ENCODE measurements at places on chromosomes 3 and 15.

DNA sequence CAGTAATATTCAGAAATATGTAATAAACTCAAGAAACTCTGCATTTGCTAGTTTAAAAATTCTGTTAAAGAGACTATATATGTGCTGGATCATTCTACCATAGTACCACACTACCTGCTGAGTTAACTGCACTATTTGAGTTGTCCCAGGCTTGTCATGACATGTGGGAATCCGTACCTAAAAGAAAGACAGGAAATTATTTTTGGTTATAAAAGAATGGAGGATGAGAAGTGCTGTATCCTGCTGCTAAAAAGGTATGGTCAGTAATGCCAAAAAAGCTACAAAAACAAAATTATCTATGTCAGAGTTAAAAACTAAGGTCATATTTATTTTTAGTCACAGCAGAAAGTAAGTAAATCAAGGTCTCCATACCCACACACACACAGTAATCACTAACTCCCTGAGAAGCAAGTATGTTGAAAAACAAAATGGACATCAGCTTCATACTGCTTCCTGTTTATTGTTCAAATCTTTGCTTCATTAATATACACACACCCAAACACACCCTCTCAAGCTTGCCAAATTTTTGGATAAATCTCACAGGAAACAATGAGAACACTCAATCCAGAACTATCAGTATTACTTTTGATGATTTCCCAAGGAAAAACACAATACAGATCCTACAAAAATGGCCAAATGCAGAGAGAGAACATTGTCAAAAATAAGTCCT lies 33.7 kb downstream of the DENND6A start:
- DNase-seq: no peak

GRCh38 chr3:47006145-47006651 lies 26.7 kb downstream of the NBEAL2 start:
- DNase-seq: no peak

DNA sequence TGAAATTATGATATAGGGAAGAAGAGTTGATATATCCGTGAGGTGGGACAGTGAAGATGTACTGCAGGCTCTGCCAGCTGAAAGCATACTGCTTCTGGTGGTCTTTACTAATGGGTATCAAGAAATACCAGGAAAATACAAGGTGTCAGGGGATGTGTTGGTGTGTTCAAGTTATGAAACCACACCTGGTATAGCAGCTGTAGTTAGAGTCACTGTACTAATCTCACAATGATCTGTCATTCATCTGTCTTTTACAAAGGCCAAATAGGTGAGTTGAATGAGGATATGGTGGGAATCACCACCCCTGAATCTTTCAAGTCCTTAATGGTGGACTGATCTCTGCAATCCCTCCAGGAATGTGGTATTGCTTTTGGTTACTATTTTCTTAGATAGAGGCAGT lies 152.7 kb downstream of the NFKBIZ start:
- DNase-seq: no peak

GRCh38 chr3:77134769-77135168 lies 94.9 kb downstream of the ROBO2 start:
- no peak for DNase-seq

DNA sequence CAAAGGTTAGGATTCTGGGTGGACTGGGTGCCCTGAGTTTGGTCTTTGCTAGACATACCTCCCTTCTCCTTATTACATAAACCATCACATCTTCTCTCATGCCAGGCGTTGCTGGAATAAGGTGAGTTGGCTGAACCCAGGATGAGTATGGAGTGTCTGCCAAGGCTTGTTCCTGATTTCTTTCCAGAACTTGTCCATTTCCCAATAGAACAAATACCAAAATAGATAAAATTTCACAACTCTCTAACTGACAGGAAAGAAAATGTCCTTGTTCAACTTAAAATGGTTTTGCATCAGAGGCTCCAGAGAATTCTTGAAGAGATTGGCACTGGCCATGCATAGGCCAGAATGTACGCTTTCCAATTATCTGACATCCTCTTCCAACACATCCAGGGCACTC lies 291.9 kb downstream of the IGSF11 start:
- no peak for DNase-seq

GRCh38 chr3:115348951-115349745 lies 202.1 kb upstream of the ZBTB20 start:
- no peak for DNase-seq

DNA sequence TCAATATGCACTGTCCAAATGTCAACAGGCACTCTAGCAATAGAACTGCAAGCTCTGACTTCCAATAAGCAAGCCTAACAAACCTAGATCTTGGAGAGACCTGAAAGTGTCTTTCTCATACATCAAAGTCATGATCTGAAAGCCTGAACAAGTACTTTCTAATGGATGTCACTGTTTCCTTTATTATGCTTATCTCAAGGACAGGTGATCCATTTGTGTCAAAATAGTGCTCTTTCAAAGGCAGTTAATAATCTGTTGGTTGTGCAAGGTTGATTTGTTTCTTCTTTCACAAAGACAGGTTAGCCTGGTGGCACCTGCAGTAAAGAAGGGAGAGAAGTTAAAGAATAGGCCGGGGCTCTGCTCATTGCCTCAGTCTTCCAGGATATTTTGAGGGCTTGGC lies 146.8 kb downstream of the EPHB1 start:
- no peak for DNase-seq

DNA sequence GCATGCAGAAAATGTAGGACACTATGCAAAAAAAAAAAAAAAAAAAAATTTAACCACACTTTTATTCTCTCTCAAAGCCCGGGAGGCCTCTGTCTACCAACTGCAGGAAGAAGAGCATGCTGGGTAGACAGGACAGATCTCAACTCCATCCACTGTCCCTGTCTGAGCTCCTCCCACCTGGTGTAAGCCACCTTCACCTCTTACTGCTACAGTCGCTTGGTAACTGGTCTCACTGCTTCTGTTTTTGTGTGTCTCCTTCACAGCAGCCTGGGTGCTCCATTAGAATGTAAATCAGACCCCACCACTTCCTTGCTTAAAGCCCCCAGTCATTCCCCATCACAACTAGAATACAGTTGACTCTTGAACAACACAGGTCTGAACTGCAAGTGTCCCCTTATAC lies 115.1 kb upstream of the PROK2 start:
- no peak for DNase-seq

DNA sequence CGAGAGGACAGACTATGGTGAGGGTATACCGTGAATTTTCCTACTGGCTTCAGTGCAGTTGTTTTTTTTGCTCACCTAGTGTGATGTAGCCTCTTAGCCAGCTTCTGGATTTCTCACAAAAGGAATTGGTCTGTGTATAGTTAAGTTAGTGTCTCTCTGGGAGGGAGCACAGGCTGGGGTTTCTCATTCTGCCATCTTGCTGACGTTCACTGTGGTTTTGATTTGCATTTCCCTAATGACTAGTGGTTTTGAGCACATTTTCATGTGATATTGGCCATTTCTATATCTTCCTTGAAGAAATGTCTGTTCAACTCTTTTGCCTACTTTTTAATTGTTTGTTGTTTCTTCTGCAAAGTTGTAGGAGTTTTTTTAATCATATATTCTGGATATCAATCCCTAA lies 2.2 kb upstream of the CD86 start:
- DNase-seq: no peak

DNA sequence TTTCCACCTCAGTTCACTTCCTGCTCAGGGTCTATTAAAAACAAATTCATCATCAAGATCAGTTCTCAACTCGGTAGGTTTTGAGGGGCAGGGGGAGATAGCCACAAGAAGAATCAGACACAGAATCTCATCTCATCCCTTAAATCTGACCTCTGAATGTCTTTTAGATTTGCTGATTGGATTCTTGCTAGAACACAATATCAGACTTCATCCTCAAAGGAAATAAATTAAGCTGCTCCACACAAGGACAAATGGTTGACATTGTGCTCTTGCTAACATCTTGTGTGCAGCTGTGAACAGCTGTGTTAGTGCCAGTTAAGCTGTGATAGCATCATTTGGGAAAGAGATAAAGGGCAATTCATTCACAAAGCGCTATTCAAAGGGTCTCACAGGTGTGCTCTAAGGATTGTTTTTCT lies 184.0 kb upstream of the ADAMTS9 start:
- no peak for DNase-seq

DNA sequence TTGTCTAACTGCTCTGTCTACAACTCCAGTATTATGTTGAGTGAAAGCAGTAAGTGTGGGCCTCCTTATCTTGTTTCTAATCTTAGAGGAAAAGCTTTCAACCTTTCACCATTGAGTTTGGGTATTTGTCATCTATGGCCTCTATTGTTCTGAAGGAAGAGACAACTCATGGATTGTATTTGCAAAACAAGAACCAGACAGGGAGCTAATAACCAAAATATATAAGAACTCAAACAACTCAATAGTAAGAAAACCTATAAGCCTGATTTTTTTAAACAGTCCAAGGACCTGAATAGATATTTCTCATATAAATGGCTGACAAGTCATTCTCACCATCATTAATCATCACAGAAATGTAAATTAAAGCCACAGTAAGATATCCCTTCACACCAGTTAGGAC lies 113.0 kb downstream of the TAFA4 start:
- no peak for DNase-seq

DNA sequence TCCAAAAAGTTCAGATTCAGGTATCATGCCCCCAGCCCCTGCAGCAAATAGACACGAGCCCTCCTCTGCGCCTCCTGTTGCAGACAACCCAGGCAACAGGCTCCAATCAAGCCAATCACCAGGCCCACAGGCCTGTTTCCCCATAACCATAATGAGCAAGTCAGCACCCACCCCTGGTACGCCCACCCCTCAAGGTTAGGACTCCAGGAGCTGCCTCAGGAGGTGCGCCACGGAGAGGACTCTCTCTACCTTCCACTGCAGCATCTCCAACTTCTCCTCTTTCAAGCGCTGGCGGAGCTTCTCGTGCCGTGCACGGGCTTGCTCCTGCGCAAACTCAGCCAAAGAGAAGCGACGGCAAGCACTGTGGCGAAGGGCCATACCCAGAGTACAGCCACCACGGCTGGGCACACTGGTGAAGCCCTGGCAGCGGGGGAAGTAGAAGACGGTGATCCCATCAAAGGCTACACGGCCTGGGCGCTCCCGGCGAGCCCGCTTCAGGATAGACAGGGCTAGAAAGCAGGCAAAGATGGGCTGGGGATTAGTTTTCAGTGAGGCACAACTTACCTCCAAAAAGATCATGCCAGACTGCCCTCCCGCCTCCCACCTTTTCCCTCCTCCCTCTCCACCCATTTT lies 8.5 kb downstream of the CSRNP1 start:
- no peak for DNase-seq

GRCh38 chr15:50042775-50043174 lies 76.3 kb downstream of the ATP8B4 start:
- DNase-seq: no peak

DNA sequence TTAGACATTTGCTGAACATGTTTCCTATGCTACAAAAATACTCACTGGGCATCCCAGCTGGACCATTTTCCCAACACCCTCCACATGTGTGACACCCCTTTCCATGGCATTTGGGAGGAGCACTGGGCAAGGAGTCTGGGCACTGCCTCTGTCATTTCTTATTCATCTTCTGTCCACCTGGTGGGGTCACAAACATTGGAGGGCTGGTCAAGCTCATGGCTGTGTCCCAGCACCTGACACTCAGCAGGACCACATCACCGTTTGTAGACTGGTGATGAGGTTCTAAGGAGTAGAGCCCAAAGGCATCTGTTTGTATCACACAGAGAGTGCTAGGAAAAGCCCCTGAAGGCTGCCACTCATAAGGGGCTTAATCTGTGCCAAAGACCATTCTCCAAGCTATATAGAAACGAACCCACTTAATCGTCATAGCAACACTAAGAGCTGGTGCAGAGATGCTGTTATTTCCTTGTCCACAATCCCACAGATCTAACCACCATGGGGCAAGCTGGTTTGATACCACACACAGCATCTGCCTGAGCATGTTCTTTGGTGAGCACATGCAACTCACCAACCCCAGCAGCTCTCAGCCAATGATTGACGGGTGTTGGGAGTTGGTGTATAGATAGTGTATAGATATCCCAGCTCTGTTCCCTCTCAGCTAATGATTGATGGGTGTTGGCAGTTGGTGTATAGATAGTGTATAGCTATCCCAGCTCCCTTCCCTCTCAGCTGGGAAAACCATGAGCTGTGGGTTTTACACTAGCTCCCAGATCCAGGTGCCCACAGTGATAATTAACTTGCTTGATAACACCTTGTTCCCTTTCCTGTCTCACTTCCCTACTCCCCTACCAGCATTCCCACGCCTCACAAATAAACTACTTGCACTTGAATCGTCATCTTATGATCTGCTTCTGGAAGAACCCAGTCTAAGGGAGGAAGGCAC lies 42.7 kb upstream of the ATP2B2 start:
- DNase-seq: no peak

DNA sequence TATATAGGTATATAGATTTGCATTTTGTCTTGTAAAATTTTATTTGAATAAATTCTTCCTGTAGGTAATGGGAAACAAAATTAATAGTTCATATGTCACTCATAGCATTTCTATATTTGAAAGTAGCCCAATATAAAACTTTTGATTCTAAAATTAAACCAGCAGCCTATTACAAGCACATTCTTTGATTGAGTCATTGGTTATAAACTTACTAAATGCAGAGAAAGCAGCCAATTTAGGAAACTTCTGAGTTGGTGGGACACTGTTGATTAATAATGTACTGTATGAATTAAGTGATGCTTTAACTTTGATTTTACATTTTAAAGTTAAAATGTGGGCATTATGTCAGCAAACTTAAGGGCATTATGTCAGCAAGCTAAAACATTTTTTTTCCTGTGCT lies 34.5 kb downstream of the NR1D2 start:
- DNase-seq: no peak

DNA sequence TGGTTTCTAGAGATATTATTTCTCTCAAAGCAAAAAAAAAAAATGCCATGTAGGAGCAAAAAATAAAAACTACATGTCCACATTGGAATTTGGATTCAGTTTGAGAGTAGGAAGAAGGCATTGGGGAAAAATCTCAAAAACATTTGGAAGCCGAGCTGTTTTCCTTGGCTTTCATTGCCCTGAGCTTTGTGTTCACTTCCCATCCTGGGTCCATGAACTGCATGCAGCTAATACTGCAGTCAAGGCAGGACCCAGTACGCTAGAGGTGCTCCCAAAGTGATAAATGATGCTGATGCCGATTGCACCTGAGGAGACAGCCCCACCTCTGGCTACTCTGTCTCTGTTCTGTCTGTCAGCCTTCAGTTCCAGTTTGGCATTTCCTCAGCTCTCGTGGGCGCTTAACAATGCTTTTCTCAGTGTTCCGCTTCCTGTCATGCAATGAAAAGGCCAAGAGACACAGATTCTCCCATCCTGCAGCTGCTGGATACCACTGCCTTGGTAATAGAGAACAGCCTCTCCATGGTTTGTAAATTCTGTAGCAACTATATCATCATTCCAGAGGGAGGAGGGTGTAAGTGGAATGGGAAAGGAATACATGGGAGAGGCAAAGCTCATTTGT lies 181.8 kb downstream of the RYR3 start:
- DNase-seq: no peak

- DNase-seq: no peak
Measured at GRCh38 chr15:71332431-71333004, 217.2 kb downstream of the THSD4 start.
